ENCODE measurements at places on chromosomes 5 and 9.
A peak's percentile ranks its signal among the peaks of the same experiment; 100 is the strongest.

GRCh38 chr5:179278119-179278518, 67.1 kb downstream of the ADAMTS2 start:
- no peak overlapping the region for H3K27ac ChIP-seq
- no peak for DNase-seq
- H3K27me3 ChIP-seq = no peaks in the 10 kb centered on the region
- H3K4me3 ChIP-seq = no peak overlapping the region

DNA sequence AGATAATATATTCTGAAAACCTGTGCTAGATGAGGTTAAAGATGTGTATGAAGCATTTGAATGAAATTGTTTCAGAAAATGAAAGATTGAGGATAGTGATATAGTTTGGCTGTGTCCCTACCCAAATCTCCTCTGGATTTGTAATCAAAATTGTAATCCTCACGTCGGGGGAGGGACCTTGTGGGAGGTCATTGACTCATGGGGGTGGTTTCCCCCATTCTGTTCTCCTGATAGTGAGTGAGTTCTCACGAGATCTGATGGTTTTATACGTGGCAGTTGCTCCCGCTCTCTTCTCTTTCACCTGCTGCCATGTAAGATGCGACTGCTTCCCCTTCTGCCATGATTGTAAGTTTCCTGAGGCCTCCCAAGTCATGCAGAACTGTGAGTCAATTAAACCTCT, 2.0 kb upstream of the TEX48 start:
- no peaks in the 10 kb centered on the region for H3K36me3 ChIP-seq
- peaks cover 5% of the 10 kb centered on the region for H3K4me1 ChIP-seq
- no peak overlapping the region for H3K27ac ChIP-seq
- no peak for DNase-seq

- no peak overlapping the region for H3K4me3 ChIP-seq
- H3K27me3 ChIP-seq = peaks cover 16% of the 10 kb centered on the region
- no peaks in the 10 kb centered on the region for H3K36me3 ChIP-seq
- no peak overlapping the region for H3K27ac ChIP-seq
Measured at GRCh38 chr9:116806075-116806474, 119.0 kb downstream of the TRIM32 start.

DNA sequence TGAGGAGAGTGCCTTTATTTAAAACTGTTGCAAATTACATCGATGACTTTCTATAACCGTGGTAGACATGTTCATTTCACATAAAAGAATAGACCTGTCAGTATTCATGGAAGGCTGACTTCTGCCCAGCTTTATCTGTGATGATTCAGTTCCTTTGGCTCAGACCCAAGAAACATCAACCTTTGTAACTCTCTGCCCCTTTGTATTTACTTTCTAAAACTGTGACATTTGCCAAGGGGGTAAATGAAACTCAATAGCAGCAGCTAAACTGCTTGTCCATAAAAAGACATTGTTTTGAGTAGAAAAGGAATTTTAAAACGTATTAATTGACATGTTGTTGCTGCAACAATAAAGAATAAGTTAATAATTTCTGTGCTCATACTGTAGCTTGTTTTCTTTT, 137.8 kb upstream of the ANKH start:
- H3K36me3 ChIP-seq = no peaks in the 10 kb centered on the region
- DNase-seq = peak; percentile 51
- no peak overlapping the region for H3K4me3 ChIP-seq
- no peak overlapping the region for H3K27ac ChIP-seq

DNA sequence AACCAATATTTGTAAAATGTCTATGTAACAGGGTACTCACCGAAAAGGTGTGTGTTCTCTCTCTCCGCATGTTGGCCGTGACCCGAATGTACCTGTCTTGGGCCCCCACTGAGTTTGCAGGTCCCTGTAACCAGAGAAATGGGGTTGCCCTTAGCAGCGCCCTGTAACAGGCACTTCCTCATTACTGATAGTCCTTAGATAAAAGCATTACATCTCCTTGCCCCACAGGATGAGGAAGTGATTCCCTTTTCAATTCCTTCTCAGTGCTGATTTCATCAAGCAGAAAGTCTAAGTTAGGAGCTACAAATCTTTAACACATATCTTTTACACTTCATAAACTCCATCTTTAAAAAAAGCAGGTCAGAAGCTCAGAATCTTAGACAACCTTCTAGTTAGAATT, 15.2 kb upstream of the HMHB1 start:
- no peak for DNase-seq
- H3K27me3 ChIP-seq = no peaks in the 10 kb centered on the region
- H3K27ac ChIP-seq = no peak overlapping the region
- H3K36me3 ChIP-seq = no peaks in the 10 kb centered on the region
- no peak overlapping the region for H3K4me3 ChIP-seq
- H3K4me1 ChIP-seq = no peaks in the 10 kb centered on the region

DNA sequence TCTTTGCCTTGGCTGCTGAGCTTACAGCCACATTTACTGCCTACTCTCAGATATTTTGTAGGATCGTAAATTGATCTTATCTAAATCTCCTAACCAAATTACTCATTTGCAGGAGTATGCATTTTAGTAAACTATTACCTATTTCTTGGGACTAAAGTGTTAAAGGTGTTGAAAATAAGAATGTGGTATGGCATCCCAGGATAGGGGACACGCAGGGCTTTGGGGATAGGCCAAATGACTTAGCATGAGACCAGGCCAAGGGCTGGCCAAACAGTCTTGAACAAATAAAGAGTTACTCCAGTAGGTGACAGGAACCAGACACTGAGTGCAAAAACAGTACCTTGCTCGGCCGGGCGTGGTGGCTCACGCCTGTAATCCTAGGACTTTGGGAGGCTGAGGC, 25.1 kb downstream of the TBC1D2 start:
- H3K4me1 ChIP-seq = peaks cover 5% of the 10 kb centered on the region
- no peaks in the 10 kb centered on the region for H3K27me3 ChIP-seq
- H3K36me3 ChIP-seq = 0 out of 2 replicates have a peak, but pooled peaks cover 2% of the 10 kb centered on the region
- no peak for DNase-seq
- no peak overlapping the region for H3K4me3 ChIP-seq

- no peak overlapping the region for H3K4me3 ChIP-seq
- H3K27ac ChIP-seq = no peak overlapping the region
- no peaks in the 10 kb centered on the region for H3K4me1 ChIP-seq
- DNase-seq = no peak
Measured at GRCh38 chr5:354581-355378, 33.3 kb downstream of the AHRR start.

GRCh38 chr9:75993434-75993833, 103.0 kb downstream of the PCSK5 start:
- no peaks in the 10 kb centered on the region for H3K27me3 ChIP-seq
- H3K27ac ChIP-seq = no peak overlapping the region
- peak; percentile 26 for DNase-seq
- H3K4me3 ChIP-seq = no peak overlapping the region

DNA sequence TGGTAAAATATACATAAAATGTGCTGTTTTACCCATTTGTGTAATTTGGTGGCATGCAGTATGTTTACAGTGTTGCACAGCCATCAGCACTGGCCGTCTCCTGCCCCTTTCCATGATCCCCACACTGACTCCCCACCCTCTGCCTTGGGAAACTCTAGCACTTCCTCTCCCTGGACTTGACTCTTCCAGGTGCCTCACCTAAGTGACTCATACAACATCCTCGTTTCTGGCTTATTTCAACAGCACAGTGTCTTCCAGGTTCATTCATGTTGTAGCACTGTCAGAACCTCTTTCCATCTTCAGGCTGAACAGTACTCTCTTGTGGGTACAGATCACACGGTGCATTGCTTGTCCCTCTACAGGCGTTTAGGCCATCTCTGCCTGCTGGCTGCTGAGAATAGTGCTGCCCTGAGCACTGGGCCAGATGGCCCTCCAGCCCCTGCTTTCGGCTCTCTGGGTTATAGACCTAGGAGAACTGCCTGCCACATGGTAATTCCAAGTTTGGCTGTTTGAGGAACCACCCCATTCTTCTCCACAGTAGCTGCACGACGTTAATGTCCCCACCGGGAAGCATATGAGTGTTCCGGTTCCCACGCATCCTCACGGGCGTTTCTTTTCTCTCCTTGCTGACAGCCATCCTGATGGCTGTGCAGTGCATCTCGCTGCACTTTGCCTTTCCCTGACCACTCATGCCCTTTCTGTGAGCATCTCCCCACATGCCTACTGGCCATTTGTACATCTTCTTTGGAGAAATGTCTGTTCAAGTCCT, 211.8 kb downstream of the FANCC start:
- no peak overlapping the region for H3K27ac ChIP-seq
- no peaks in the 10 kb centered on the region for H3K27me3 ChIP-seq
- no peak for DNase-seq
- H3K4me1 ChIP-seq = peaks cover 12% of the 10 kb centered on the region
- H3K36me3 ChIP-seq = no peaks in the 10 kb centered on the region

DNA sequence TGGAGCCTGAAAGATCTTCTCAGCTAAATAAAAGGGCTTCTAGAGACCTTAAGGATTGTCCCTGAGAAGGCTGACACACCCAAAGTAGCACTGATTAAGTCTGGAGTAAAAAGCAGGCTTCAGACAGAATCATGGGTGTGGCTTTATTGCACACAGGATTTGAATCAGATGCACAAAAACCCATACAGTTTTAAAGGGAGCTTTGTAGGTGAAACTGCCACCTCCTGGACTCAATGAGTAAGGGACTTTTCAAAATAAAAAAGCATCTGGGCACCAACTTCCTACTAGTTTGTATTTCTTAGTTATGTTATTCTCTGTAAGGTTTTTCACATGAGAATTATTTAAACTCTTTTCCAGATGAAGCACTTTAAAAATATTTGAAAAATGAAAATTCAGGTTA, 129.4 kb downstream of the EDIL3 start:
- peak; percentile 47 for DNase-seq
- no peaks in the 10 kb centered on the region for H3K27me3 ChIP-seq
- H3K27ac ChIP-seq = no peak overlapping the region
- H3K4me1 ChIP-seq = no peaks in the 10 kb centered on the region

DNA sequence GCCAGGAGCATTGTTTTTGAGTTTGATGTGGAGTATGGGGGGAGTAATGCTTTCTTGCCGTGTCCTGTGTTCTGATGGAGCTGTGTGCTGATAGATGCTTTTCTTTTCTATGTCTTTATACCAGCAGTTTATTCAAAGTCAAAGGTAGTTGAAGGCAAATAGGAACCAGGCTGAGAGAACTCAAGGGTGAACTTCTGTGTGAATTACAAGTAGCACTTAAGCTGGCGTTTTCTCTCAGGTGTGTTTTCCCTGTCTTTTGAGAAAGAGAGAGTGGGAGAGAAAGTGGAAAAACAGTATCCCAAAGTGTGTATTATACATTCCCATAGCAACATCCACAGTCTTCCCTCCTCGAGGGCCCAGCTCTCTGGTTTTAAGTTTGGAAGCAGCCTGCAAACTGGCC, 1.5 kb downstream of the TNFAIP8 start:
- no peaks in the 10 kb centered on the region for H3K36me3 ChIP-seq
- no peak overlapping the region for H3K27ac ChIP-seq
- H3K4me3 ChIP-seq = no peak overlapping the region
- DNase-seq = no peak
- H3K27me3 ChIP-seq = no peaks in the 10 kb centered on the region

Data from HCT116 (cell line).